T-helper 1 cell (primary cell): ENCODE measurements at places on chromosomes 6 and 20.

DNA sequence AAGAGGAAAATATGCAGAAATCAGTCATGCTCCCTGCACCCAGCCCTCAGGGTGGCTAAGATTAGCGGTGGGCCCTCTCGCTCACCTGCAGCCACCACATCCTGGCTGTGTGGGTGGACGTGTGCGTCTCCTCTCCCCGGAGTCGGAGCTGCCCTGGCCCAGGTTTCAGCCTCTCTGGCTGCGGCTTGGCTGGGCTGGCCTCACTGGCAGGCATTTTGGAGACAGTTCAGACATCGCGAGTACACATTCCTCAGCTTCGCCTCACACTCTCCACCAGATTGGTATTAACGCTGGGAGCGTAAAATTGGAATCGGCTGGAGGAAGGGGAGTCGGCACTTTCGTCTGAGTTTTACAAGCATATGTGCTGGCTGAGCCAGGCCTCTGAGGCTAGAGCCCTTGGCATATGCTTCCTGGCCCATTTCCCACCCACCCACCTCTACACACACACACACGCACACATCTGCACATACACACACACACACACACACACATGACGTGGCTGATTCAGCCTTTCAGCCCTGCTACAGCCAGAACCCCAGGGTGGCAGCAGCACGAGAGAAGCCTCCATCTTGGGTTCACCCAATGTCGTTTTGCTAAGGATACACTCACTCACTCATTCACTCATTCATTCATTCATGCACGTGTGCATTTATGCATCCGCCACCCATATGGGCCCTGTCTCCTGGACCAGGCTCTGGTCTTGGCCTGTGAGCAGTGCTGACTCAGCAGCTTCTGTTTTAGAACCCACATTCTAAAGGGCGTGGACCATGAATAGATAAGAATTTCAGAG lies 42.9 kb downstream of the BCAS4 start:
- no peak for DNase-seq

- no peak for DNase-seq
Measured at GRCh38 chr6:149990212-149990660, 26.5 kb downstream of the ULBP1 start.

- no peak for DNase-seq
Measured at GRCh38 chr6:33249732-33250630, 21.7 kb downstream of the VPS52 start.

GRCh38 chr20:37775200-37775599 lies 81.4 kb downstream of the CTNNBL1 start:
- DNase-seq, result no peak

DNA sequence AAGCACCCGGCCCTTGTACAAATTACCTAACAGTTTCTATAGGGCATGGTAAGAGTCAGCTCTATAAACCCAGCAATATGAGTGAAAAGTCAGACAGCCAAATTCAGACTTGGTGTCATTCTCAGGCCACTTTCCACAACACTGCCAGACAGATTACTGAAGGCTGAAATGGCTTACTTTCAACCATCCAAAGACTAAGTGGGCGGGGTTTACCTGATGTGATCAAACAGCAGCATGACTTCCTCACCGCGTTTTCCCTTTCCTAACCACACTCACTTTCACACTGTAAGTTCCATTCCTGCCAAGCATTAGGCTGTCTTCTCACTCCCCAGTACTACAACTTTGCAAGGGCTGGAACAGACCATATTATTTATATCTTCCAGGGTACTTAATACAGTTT lies 85.9 kb downstream of the SMLR1 start:
- DNase-seq, result peak; percentile 1

DNA sequence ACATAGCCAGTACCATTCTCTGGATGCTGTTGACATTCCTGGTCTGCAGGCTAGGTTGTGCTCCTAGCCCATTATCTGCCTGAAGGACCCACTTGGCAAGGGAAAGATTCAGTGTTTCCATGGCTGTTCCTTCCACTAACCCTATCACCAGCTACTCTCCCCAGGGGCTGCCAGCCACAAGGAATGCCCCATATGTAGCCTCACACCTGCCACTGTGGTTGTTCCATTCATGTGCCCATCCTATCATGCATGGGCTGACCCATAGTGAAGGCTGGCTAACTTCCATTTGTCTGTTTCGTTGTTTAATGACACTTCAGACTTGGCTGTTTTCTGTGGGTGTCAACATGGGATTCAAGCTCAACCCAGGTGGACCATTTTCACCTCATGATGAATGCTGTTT lies 25.6 kb upstream of the HLA-A start:
- DNase-seq, result no peak

GRCh38 chr6:169398342-169399105 lies 144.9 kb upstream of the THBS2 start:
- DNase-seq, result no peak

DNA sequence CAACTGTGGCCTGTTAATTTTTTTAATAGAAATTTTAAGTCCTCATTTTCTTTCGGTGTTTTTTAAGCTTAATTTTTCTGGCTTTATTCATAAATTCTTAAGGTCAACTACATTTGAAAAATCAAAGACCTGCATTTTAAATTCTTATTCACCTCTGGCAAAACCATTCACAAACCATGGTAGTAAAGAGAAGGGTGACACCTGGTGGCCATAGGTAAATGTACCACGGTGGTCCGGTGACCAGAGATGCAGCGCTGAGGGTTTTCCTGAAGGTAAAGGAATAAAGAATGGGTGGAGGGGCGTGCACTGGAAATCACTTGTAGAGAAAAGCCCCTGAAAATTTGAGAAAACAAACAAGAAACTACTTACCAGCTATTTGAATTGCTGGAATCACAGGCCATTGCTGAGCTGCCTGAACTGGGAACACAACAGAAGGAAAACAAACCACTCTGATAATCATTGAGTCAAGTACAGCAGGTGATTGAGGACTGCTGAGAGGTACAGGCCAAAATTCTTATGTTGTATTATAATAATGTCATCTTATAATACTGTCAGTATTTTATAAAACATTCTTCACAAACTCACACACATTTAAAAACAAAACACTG lies 10.1 kb downstream of the HFE start:
- peak; percentile 65 for DNase-seq

DNA sequence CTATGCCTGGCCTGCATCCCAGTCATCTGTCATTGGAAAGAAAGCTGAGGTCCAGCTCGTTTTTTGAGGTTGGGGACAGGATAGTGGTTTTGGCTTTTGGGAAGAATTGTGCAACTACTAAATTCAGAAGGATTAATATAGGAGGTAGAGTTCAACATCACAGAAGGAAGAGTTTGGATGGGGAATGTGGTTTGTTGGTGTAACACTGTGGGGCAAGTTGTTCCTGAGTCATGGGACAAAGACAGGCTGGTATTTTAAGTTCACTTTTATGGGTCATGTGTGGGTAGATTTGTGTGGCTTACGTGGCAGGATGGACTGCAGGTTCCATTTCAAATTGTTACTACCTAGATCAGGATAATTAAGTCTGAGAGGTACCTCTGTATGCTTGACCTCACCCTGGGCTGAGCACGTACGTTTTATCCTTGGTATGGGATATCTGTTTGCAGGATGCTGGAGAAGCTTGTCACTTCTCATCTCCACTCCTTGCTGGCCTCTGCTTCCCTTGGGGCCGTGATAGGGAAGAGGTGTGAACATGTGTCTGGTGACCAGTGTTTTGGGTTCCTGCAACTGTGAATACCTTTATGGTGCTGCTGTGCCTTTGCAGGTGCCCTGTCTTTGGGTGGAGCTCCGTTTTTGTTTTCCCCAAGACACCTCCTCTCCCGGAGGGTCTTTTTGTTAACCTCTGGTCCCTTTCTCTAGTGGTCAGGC lies 177.6 kb downstream of the JARID2 start:
- no peak for DNase-seq

DNA sequence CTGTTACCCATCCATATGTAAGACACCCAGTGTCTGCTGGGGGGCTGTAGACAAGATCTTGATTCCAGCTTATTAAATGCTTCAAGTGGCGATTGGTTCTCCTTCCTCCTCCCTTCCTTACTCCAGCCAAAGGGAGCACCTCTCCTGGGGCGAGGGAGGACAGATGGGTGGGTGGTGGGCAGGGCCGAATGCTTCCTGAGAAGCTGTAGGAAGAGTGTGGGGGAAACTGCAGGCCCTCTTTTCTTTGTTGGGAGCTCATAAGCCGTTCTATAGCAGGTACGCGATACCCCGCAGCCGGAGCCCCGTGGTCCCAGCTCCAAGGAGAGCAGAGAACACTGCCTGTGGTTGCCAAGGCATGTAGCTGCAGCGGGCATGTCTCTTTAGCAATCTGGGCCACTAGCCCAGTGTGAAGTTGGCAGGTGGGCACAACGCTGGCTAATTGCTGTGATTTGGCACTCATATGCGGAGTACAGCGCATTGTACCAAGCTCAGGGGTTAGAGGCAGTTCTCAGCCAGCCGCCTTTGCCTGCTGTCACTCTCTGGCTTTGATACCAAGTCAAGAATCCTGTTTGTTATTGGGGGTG lies 14.7 kb upstream of the KCNG1 start:
- no peak for DNase-seq
